SHP77 (cell line): ENCODE measurements at places on chromosomes 2 and 18.

DNA sequence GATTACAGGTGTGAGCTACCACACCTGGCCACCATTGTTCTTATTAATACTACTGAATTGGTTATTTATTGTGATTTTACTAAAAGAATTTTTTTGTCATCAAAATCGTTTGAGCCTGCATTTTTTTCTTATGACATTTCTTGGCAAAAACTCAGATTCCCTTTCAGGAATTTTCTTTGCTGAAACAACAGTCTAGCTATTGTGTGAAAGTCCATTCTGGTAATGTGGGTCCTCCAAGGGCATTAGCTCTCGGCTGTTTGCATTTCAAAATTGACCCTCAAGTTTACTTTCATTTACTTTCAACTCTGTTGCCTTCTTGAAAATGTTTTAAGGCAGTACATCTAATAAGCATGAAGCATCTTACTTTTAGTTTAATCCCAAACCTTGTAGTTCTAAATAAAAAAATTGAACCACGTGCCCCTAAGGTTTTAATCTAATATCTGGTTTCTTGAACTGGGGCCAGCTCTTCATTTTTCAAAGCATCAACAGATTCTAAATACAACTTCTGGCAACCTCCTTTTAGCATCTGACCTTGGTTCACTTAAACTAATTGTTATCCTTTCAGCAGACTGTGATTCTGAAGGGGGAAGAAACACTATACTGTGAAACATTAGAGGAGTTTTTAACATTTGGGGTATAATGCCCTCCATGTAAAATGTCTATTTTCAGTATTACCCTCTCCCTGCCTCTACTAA, 325.2 kb upstream of the RAB12 start:
- no peak for DNase-seq

- DNase-seq, result no peak
These were observed 911.6 kb downstream of the TDRD15 start for GRCh38 chr2:22035361-22035830.

DNA sequence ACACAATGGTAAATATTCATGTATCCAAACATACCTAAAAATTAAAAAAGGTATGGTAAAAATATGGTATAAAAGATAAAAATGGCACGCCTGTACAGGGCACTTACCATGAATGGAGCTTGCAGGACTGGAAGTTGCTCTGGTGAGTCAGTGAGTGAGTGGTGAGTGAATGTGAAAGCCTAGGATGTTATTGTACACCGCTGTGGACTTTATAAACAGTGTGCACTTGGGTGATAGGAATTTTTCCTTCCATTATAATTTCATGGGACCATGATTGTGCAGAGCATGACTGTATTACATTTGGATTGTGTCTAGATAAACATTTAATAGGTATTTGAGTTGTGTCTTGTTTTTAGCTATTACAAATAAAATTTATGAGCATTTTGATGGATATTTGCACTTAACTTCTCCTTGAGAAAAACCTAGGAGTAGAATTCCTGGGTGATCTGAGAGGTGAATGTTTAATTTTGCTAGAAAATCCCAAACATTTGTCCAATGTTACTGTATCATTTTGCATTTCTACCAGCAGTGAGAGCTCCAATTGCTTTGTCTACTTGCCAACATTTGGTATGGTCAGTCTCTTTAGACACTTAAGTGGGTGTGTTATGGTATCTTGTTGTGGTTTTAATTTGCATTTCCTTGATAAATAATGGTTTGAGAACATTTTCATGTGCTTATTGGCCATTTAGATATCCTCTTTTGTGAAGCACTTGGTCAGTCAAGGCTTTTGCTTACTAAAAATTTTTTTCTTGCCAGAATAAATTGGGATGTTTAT, 81.7 kb downstream of the BCL2L11 start:
- no peak for DNase-seq

DNA sequence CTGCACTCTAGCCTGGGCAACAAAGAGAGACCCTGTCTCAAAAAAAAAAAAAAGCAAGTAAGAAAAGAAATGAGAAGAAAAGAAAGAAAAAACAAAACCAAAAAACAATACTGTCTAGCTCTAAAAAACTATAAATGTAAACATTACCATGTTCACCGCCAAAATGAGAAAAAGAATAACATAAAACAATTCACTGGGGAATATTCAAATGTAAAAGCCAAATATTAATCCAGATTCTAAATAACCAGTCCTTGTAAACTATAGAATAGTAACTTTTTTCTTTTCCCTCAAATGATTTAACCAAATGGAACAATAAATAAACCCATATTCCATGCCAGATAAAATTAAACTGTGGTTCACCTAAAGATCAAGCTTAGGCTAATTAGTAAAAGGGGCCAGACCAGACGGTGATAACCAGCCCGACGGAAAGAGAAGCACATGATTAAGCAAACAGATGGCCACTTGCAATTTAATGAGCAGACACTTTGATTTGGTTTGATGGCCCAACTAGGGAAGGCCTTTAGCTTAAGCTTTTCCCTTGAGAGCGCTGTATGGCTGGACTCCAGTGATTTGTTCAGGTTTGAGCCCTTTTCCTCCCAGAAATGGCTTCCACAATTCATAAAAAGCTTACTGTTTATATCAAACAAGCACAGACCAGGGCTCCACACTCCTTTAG, 39.4 kb upstream of the ZNF397 start:
- no peak for DNase-seq

DNA sequence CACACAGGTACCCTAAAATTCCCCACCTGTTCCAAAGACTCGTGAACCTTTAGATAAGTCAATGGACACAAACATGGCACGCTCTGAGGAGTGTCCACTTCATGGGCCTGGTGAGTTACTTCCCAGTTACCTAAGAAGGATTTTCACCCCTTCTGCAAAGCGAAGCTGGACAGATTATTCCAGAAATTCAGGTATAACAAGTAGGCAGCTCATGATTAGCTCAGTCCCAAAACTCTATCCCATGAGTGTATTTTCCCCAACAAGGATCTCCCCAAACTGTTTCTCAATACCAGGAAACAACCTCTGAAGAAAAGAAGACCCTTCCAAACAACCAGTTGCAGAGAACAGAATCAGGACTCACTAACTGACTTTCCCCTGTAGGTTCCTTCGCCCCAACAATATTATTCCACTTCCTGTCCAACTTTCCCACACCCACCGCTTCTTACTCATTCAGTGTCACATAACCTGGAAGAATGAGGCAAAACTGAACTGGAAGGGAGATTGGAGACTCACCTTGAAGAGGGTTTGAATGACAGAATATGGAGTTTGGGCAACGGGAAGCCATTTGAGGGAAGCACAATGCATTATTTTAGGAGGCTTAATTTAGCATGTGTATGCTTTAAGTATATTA, 120.1 kb downstream of the ANTXR1 start:
- no peak for DNase-seq

DNA sequence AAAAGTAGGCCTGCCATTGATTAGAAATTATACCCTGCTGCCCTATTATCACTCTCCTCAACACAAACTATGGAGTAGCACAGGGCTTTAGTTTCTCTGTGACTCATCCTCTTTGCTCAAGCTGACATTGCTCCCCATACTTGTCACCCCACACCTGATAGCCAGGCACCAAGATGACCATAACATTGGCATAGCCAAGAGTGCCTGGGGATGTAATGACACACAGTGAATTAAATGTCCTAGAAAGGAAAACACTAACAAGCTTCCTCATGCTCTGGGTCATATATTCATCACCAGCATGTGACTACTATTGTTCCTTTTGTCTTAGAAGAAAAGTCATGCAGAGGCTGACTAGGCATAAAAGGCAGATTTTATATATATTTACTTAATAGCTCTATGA, 137.8 kb upstream of the RND3 start:
- DNase-seq, result no peak

DNA sequence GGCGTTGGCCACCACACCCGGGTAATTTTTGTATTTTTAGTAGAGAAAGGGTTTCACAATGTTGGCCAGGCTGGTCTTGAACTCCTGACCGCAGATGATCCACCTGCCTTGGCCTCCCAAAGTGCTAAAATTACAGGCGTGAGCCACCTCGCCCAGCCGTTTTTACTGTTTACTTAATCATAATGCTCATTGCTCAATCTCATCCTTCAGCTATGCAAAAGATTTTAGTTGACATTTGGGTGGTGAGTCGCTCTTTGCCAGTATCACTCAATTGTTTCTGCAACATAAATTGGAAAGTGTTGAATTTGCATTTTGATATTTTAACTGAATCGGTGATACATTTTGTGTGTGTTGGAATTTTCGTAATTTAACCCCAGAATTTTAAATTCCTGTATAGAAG, 7.8 kb upstream of the ZNF532 start:
- DNase-seq, result no peak

DNA sequence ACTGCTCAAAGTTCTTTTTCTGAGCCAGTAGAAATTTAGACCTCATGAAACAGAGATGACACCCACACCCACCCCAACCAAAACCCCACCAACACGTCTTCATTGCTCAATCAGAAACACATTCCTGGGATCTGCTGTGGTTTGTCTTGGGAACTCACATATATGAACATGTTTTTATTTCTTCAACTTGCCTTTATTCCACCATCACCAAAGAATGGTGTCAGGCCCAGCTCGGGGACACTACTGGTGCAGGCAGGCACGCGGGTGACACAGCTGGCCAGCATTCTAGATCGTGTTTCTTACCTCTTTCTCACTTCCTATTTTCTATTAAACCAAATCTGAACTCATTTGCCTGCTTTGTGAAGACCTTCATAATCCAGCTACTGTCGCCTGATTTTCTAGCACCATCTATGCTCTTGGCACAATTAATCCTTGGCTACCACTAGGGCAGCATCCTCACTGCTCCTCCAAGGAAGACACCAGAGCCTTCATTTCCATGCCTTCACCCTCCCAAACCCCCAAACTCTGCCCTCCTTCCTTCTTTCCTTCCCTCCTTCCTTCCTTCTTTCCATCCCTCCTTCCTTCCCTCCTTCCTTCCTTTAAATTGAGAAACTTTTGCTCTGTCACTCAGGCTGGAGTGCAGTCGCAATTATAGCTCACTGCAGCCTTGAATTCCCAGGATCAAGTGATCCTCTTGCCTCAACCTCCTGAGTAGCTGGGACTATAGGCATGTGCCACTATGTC, 157.1 kb downstream of the BCL2 start:
- no peak for DNase-seq

- no peak for DNase-seq
These were observed 94.1 kb downstream of the KLHL29 start for GRCh38 chr2:23478933-23479683.

GRCh38 chr2:74915743-74916142, 42.7 kb upstream of the POLE4 start:
- no peak for DNase-seq

DNA sequence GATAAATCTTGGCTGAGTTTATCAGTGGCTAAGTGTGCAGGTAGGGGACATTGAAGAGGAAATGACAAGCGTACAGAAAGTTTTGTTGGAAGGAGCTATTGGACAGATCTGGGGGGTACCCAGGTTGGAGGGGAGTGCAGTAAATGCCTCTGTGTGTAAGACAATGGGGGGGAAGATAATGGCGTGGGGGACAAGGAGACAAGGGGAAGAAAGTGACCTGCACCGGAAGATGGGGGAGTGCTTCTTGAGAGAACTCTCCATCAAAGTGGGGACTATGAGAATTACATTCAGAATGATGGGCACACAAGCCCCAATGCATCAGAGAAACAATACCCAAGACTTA, 190.0 kb downstream of the ALPK2 start:
- no peak for DNase-seq

DNA sequence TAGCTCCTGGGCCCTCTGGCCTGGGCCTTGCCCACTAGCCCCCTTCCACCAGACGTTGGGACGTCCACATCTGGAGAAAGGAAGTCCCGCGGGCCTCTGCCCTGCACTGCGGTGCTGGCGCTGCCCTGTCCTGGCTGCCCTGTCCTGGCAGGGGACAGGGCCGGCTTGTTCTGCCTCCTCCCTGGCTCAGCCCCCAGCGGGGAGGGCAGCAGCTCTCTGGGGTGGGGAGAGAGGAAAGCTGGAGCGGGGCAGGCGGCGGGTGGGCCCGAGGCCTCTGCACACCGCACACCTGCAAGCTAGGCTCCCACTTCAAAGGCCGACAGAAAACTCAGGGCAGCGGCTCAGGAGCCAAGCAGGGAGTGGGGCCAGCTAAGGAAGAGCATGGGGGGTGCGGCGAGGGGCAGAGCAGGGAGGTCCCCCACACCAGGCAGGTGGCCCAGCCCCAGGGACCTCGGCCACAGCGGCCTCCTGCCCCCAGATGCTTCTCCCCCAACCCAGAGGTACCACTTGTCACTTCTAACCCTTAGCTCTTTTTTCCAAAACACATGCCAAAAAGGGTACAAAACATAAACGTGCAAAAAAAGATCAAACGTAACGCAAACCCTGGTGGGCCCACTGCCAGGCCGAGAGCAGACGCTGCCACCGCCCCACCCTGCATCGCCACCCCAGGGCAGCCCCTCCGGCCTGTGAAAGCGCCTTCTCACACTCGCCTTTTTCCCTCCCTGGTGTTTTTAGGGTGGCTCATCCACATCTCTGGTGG, 13.5 kb downstream of the SNED1 start:
- no peak for DNase-seq

DNA sequence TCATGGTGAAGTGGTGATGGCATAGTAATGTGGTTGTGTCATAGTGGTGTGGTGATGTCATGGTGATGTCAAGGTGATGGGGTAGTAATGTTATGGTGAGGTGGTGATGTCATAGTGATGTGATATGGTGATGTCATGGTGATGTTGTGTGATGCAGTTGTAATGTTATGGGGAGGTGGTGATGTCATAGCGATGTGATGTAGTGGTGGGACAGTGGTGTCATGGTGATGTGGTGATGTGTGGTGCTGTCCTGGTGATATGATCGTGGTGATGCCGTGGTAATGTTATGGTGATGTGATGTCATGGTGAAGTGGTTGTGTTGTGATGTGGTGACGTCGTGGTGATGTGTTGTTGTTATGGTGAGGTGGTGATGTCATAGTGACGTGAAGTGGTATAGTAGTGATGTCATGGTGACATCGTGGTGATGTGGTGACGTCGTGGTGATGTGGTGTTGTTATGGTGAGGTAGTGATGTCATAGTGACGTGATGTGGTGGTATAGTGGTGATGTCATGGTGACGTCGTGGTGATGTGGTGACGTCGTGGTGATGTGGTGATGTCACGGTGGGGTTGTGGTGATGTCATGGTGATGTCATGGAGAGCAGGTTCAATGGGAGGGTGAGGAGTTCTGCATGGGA, 242.7 kb upstream of the MYT1L start:
- DNase-seq, result peak; percentile 24

DNA sequence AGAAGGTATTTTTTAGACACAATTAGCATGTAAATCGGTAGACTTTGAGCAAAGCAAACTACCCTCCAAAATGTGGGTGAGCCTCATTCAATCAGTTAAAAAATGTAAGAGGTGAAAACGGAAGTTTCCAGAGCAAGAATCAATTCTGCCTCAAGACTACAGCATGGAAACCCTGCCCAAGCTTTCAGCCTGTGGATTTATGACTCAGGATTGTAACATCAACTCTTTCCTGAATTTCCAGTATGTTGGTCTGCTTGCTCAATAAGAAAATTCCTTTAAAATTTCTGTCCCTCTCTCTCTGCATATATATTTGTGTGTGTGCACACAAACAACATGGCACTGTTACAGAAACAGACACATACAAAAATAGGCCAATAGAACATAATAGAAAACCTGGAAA, 228.6 kb upstream of the DOK6 start:
- DNase-seq, result no peak
